Ureter (tissue), 1 donor: ENCODE measurements at places on chromosomes 1 and 21. TPM values are rescaled to one million over a fixed set of nuclear protein-coding genes. Genes with fewer than 3 reads are reported as not detected.

The TNFSF4 gene
- total RNA-seq: 0.52 TPM

The RNU1-2 gene
- 1,626 TPM for total RNA-seq

The TRMT1L gene
- total RNA-seq: 27.1 TPM

- DNase-seq: peak; percentile 76
These were observed 15.9 kb downstream of the SHISA4 start for GRCh38 chr1:201904579-201904978.

- peak; percentile 17 for DNase-seq
These were observed 45.4 kb upstream of the LRRN2 start for GRCh38 chr1:204730826-204731459.

- no peak for DNase-seq
These were observed 50.9 kb upstream of the PTGS2 start for GRCh38 chr1:186730951-186731729.

GRCh38 chr1:172895050-172895460 is 155.7 kb downstream of the TNFSF18 start:
- DNase-seq: no peak

GRCh38 chr1:109290998-109291397 is 8.1 kb upstream of the PSRC1 start:
- DNase-seq: no peak

DNA sequence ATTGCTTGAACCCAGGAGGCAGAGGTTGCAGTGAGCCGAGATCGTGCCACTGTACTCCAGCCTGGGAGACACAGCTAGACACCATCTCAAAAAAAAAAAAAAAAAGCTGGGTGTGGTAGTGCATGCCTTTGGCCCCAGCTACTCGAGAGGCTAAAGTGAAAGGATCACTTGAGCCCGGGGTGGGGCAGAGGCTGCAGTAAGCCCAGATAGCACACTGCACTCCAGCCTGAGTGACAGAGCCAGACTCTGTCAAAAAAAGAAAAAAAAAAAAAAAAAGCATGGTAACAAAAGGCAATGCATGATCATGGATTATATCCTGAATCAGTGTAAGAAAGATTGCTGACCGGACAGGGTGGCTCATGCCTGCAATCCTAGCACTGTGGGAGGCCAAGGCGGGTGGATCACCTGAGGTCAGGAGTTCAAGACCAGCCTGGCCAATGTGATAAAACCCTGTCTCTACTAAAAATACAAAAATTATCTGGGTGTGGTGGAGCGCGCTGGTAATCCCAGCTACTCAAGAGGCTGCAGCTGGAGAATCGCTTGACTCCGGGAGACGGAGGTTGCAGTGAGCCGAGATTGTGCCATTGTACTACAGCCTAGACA is 76.3 kb downstream of the RUSC1 start:
- DNase-seq: no peak

- no peak for DNase-seq
These were observed 39.7 kb downstream of the NKAIN1 start for GRCh38 chr1:31199949-31200348.

GRCh38 chr1:176531036-176531435 is 68.1 kb downstream of the PAPPA2 start:
- no peak for DNase-seq

GRCh38 chr1:162560303-162561036 is 1.1 kb upstream of the UAP1 start:
- no peak for DNase-seq

GRCh38 chr1:55311979-55312378 is 96.8 kb upstream of the USP24 start:
- DNase-seq: no peak

DNA sequence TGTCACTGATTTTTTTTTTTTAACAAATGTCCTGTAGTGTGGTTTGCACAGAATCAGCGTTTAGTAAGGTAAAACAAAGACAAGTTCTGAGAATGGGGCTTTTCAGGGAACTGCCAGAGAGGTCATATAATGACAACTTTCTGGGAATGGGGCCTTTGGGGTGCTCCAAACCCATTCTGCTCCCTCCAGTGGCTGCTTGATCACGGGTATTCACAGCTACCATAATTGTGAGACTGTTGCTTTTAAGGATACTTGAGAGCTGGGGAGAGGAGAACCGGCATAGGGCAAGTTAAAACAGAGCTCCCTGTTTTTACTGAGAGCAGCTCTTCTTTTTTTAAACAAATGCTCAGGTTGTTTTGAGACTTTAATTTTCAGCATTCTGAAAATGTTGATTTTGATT is 48.2 kb downstream of the CYP2J2 start:
- no peak for DNase-seq

DNA sequence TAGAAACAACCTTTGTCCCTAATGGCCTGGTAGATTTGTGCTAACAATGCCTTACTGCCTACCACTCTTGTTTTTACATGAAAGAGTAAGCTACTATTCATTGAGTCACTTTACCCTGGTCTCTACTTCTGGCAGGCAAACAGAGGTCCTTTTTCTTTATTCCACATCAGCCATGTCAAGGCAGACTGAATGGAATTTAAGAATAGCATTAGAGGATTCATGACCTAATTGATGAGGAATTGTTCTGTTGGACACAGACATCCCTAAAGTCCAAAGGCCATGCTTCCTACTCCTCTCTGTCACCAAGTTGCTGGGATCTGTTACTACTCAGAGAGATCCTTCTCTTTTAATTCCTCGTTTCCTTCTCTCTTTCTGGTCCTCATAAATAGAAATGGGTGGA is 229.1 kb upstream of the ZP4 start:
- DNase-seq: no peak

- no peak for DNase-seq
These were observed 15.5 kb upstream of the PADI4 start for GRCh38 chr1:17292299-17293160.
